ENCODE measurements at places on chromosomes 2 and 18. TPM values are rescaled to one million over a fixed set of nuclear protein-coding genes. Genes with fewer than 3 reads are reported as not detected.
A peak's percentile ranks its signal among the peaks of the same experiment; 100 is the strongest.

Gene SLC5A7
- total RNA-seq = not detected

Gene ITSN2
- 14.7 TPM for total RNA-seq

Gene MAPRE2
- total RNA-seq = 27.0 TPM

Gene UGT1A9
- total RNA-seq = 127 TPM

Gene DAPL1
- not detected for total RNA-seq

Gene GKN2
- not detected for total RNA-seq

Gene TUBA4B
- total RNA-seq = not detected

Gene UNC80
- not detected for total RNA-seq

Gene ERMN
- total RNA-seq = not detected

Gene ARMC9
- total RNA-seq = 39.8 TPM

Gene IL36RN
- total RNA-seq = not detected

GRCh38 chr2:211903961-211904360, 634.6 kb downstream of the ERBB4 start:
- no peak for DNase-seq

DNA sequence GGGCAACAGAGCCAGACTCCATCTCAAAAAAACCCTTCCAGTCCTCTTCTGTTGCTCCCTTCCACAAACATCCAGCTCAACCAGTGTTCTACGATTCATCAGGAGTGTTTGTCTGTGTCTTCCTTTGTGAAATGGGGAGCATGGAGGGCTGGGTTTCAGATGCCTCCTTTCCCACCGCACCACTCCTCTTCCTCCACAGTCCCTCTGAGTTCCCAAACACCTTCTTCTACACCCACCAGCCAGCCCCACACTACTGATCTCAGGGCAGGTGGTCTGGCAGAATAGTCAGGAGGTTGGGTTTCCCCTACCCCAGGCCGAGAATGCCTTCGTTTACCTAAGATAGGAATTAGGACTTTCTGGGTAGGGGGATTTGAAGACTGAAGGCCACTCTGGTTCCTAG, 36.9 kb downstream of the NGEF start:
- no peak for DNase-seq

DNA sequence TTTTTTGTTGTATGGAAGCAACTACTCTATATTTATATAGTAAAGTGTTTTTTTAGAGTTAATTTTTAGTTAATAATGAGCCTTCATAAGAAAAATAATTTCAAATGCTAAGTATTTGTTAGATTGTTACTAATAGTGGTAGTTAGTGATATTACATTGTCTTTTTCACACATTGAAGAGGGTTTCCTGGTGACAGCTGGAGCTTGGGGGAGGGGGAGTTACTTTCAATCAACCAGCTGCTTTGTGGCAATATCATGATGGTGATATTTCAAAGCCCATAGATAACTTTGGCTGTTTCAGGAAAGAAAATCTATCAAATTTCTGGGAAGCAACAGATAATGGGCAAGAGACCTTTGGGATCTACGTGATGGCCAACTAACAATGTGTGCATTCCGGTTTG, 4.1 kb downstream of the RHBDD1 start:
- no peak for DNase-seq

GRCh38 chr2:173323371-173323770, 31.3 kb upstream of the CDCA7 start:
- DNase-seq = no peak

DNA sequence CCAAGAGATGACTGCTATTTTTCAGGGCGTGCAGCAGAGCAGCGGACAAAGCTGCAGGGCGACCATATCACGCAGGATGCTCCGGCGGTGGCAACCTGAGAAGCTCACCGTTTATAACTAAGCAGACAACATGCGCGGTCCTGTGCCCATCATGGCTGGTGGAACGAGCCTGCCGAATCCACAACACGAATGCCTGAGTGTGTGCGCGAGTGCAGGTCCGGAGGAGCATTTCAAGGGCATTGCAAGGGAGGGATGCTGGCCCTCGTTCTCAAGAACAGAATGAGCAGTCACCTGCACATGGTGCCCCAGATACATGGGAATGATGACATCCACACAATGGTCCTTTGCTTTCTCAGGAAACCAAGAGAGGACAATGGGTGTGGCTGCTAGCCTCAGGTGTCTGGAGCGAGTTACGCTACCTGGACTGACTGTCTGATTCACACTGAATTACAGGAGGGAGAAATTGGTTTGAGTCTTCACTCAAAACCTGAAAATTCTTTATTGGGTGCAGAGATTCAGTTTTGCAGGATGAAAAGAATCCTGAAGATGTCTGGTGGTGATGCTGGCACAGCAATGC, 39.8 kb downstream of the TBC1D8 start:
- no peak for DNase-seq

DNA sequence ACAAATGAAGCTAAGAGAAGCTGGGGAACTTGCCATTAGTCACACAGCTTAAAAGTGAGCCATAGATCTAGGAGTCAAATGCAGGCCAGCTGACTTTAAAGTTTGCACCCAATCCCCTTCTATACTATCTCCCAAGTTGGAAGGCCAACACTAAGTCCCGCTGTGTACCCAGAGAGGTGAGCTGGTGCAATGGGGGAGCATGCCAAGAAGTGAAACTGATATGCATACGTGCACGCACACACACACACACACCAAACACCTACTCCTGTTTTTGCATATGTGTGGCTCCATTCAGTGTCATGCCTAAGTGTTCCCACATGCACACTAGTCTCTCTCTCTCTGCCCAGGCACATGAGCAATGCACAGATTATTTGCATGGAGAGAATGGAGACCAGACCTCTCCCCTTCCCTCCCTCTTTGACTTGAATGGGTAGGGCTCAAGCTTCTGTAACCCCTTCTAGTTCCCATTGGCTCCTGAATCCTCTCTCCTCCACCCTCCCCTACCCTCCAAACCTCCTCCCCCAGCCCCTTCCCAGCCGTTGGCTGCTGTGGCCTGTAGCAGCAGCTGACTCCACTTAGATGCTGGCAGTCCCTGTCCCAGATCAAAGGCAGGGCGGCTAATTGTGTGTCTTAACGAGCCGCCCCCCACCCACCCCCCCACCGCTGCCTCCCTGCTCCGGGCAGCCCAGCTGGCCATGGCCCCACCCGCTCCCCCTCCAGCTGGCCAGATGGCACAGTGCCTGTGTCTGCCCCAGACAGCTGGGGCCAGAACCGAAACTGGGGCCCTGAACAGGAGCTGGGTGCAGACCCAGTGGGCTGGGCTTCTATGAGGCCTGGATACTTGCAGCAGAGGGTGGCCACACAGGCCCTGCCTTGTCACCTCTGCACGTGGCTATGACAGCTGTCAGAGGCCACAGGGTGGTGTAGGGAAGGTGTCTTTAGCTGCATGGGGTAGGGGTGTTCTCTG, 5.6 kb downstream of the WNT10A start:
- no peak for DNase-seq

GRCh38 chr2:149556452-149556851, 31.1 kb downstream of the MMADHC start:
- DNase-seq = no peak

DNA sequence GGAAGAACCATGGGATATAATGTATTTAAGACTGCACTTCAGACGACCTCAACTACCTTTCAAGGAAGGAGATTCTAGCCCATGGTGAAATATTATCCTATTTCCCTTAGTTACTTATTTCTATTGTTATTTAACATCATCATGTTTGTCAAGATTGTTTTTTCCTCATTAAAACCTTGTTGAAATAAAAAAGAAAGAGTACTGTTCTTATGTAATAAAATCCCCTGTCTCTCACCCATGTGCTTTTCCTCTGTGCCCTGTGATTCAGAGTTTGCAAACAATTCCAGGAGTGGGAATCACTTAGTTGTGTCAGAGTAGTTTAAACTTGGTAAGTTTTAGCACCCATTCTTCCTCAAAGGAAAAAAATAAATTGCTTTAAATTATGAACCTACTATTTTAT, 43.6 kb downstream of the ERBB4 start:
- peak; percentile 33 for DNase-seq

DNA sequence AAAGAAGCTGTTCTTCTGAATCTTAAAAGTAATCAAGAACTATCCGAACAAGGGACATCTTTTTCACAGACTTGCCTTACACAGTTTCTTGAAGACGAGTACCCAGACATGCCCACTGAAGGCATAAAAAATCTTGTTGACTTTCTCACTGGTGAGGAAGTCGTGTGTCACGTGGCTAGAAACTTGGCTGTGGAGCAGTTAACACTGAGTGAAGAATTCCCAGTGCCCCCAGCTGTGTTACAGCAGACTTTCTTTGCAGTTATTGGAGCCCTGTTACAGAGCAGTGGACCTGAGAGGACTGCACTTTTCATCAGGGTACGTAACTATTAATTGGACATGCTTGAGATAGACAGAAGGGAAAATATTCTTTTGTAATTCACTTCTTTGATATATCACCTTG, 2.4 kb downstream of the MRPL44 start:
- DNase-seq = no peak

- DNase-seq = peak; percentile 71
Observed at GRCh38 chr2:191691016-191691735, 13.2 kb downstream of the NABP1 start.

DNA sequence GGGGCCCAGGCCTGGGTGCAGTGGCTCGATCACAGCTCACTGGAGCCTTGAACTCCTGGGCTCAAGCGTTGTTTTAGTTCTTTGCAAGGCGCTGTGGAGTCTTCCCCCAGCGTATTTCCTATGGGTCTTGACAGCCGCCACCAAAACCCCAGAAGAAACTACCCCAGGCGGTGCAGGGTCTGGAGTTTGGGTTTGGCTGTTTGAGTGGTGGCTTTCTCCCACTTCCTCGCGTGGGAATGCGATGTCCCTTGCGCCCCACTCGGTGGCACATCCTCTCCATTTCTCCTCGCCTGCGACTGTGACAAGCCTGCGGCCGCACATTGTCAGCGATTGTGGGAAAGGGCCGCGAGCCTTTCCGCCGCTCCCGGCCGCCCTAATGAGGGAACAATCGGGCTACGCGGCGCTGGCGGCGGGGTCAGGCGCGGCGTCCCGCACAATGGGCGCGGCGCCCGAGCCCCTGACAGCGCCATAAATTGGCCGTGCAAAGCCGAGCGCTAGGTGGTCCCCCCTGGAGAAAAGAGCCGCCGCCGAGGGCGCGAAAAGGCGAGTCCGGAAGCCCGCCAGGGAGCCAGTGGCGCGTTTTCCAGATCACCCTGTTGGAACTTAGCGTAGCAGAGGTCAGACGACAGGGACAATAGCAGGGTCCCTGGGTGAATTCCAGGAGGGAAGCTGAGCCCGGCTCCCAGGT, 194.9 kb upstream of the POU3F3 start:
- no peak for DNase-seq

GRCh38 chr2:127630864-127631540, 15.0 kb upstream of the GPR17 start:
- no peak for DNase-seq

DNA sequence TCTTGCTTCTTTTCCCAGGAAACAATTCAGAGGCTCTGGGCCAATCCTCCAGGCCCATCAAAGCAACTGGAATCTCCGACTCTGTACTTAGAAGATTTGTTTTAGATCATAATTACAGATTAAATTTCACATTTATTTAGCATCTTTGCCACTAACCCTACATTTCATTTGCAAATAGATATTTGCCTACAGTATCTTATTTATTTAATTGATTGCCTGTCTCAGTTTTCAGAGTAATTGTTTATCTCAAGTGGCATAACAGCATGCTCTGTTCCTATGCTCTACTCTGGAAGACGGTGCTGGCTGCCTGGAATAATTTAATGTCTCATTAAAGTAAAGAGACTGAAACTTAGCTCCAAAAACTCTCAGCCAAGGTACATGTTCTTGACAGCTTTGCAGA, 213.4 kb downstream of the HNMT start:
- no peak for DNase-seq

DNA sequence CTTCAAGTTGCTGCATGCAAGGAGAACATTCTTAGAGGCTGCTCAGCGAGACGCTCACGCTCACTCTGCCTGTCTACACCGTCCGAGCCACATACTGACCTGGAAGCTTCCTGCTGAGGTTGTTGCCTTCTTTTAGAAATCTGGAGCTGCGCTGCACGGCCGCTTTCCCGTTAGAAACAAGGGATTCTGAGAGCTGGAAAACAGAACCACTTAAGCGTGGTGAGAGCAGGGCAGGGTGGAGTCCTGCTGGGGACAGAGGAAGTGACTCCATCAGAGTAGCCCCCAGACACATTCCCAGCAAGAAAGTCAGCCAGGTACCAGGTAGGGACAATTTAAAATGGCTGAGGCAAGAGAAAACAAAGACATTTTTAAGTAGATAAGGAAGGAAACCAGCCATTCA, 135.2 kb downstream of the LAMA1 start:
- no peak for DNase-seq

- DNase-seq = no peak
Observed at GRCh38 chr2:124025891-124026434, 876 bp downstream of the CNTNAP5 start.

DNA sequence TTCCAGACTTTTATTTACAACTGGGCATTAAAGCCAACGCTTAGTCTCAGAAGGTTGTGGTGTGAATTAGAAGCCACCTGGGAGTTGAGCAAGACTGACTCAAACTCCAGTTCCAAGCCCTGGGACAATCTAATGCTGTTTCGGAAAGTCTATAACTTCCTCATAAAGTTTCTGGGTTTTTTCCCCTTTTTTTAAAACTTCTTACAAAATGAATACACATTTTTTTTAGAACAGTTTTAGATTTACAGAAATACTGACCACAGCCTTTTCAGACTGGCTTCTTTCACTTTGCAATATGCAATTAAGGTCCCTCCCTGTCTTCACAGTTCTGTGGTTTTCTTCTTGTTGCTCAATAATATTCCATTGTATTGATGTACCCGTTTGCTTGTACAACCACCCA, 115.9 kb upstream of the TWIST2 start:
- DNase-seq = no peak

DNA sequence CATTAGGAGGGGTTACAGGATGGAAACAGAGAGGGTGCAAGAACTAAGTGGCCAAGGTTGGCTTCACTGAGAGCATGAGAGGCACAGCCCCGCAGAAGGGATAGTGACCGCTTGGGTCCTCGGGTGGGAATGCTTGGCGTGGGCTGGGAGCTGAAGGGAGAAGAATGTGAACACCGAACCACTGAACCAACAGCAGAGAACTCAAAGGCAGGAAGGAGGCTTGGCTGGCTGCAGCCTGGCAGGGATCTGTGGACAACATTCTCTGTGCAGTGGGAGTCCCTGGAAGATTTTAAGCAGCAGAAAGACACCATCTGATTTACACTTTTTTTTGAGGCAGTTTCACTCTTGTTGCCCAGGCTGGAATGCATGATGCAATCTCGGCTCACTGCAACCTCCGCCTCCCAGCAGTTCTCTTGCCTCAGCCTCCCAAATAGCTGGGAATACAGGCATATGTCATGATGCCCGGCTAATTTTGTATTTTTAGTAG, 33.9 kb downstream of the SOWAHC start:
- no peak for DNase-seq

DNA sequence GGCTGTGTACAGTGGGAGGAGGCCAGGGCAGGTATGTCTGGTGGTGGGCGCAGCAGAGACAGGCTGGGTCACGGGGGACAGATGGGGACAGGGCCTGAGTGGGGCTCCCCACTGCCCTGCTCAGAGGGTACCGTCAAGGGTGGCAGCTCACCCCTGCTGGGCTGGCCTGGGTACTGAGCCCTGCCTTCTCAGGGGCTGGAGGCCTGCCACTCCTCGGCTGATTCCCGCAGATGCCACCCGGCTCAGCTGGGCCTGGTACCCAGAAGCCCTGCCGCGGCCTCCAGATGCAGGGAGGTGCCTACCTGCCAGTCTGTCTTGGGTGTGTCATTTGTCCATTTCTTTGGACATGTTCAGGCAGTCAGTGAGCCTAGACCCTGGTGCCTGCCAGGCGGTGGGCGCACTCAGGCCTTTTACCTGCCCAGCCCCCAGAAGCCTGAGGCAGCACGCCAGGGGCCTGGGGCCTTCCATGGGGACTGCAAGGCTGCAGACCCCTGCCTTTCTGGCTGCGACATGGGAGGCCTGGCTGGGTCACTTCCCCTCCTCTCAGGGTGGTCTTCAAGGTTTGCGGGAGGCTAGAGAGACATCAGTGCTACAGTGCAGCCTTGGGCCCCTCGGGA, 3.3 kb downstream of the SNORC start:
- no peak for DNase-seq
